ENCODE measurements at places on chromosomes 2 and 18.

DNA sequence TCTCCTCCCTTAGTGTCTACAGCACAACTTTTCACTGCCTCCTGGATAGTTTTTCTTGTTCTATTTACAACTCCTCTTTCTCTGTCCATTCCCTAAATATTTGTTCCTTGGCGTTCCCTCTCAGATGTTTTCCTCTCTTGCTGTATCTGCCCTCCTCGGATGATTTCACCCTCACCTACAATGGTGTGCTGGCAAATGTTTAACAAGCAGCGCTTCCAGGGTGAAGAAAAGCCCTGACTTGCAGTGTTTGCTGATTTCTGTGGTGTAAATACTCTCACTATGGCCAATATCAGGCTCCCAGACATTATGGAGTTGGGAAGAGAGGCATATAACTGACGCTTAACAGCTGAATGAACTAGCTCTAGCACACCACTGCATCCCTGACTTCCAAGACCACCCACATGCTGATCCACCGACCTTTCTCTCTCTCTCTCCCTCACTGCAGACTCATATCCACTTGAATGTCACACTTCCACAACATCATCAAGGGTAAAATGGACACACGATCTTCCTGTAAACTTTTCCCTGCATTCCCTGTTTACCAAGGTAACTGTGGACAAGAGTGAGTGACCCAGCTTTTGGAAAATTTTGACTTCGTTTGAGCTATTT lies 31.5 kb upstream of the SPTBN1 start:
- DNase-seq: no peak

DNA sequence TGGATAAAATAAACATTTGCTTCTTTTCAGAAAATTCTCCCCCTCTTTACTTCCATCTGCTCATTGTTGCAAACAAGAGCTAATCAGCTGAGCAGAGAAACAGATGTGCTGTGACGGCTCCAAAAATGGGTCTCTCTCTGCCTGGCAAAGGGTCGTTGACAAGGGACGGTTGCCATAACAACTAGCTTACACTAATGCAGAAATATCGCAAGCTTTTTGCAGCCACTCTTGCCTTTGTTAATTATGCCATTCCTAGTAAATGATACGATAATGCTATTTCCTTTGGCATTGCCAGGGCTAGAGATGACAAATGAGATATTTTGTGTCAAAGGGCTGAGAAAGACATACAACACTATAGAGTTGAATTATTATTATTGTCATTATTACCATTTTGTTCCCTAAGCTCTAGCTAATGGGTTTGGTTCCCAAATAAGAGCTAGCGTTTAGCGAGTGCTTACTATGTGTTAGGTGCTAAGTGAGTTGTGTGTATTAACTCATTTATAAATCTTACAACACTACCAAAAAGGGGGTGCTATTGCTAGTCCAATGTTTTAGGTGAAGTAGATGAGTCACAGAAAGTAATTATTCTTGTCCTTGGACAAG lies 46.8 kb downstream of the MYO3B start:
- no peak for DNase-seq

DNA sequence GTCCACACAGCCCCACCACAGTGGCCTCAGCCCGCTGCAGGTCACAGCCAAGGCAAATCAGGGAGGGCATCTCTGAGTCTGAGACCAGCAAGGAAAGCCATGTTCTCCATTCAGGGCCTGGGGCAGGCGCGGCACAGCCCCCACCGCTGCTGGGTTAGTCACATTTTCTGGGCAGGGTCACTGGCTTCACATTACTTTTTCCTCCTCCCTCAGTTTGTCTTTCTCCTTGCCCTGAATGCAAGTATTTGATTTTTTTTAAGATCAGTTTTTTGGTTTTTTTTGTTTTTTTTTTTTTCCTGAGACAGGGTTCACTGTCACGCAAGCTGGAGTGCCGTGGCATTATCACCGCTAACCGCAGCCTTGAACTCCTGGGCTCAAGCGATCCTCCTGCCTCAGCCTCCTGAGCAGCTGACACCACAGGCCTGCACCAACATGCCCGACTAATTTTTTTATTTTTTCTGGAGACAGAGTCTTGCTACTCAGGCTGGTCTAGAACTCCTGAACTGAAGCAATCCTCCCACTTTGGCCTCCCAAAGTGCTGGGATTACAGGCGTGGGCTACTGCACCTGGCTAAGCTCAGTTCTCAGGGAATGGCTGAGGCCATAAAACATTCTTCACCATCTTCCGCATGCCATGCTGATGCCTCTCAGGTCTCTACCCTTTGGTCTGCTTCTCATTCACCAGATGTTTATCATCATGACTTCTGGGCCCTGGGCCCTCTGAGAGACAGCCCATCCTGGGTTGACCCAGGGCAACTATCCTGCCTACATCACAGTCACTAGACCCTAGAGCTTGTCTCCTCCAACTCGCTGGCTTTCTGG lies 628 bp upstream of the CAPG start:
- DNase-seq: no peak

DNA sequence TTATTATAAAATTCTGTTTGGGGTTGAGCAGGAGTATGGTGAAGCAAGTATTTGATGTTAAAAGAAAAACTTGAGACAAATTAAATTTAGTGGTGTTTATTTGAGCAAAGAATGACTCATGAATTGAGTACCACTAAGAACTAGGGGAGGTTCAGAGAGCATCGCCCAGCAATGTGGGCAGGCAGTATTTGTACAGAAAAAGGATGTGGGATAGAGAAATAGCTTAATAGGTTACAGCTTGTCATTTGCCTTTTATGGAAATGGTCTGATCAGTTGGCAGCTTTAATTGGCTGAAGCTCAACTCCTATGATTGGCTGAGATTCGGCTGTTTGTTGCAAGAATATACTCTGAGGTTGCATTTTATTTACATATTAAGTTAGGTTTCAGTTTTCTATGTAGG lies 68.2 kb downstream of the LRATD1 start:
- no peak for DNase-seq

GRCh38 chr2:174013315-174013751 lies 48.2 kb upstream of the SP3 start:
- no peak for DNase-seq

- DNase-seq: no peak
Observed at GRCh38 chr2:16249246-16250055, 309.1 kb downstream of the MYCN start.

Data from stimulated activated CD4-positive, alpha-beta T cell treated with anti-CD3 and anti-CD28 coated beads, Interleukin-2, amount 100 ng/mL, for 4 hours (primary cell).